Pancreas (tissue), 10 donors: ENCODE measurements at places on chromosomes 1 and 21.

DNA sequence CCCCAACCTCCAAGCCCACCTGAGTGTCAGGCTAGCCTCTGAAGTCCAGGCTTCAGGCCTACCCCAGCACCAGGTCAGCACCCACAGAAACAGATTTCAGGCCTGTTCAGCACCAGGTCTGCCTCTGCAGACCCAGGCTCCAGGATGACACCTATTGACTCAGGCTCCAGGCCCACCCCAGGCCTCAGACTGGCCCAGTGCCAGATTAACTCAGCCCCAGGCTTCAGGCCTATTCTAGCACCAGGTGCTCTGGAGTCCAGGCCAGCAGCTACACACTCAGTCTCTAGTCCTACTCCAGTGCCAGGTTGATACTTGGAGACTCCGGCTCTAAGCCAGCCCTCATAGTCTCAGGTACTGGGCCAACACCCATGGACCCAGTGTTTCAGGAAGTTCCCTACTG, 541.7 kb upstream of the PBX1 start:
- no peak for DNase-seq

- no peak for DNase-seq
These were observed 23.4 kb downstream of the TNR start for GRCh38 chr1:175720023-175720422.

DNA sequence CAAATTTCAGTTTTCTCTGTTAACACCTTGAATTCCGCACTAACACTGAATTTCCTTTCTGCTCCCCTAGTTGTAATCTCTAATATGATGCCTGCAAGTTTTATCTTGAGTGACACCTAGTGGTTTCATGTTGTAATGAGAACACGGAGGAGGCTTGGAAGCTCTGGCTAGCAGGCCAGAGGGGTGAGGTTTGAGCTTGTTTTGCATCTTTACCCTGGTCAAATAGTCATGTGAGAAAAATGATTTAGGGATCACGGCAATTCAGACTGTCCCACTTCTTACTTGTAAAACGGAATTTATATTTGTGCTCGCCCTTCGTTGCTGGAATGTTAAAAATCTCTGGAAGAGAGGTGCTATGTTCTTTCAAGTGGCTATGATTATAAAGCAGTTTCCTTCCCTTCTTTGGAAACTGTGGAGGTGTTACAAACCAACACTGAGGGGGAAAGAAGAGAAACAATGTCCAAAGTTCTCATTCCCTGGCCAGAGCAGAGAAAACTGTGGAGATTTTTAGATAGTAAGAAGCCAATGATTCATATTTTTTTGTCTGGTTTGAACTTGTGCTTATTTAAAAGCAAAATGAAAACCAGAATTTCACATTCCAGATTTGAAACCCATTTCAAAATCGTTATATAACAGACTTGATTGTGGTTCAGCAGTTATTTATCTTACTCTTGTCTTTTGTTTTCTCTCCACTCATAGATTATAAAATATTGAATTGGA, 5.3 kb upstream of the MROH9 start:
- DNase-seq, result peak; percentile 16

DNA sequence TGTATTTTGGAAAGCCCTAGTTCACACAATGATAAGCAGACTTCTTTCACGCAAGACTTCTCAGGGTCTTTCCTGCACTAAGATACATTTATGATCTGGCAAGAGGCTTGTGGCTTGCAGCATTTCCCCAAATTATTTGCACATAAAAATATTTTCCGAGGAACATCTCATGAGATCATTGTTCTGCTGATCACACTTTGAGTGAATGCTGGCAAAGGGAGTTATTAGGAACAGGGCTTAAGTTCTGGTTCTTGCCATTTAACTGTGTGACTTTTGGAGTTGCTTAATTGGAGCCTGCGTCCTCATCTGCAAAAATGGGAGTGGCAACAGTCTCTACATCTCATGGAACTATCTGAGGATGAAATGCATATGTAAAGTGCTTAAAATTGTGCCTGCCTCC, 50.2 kb downstream of the GADD45A start:
- DNase-seq, result no peak

DNA sequence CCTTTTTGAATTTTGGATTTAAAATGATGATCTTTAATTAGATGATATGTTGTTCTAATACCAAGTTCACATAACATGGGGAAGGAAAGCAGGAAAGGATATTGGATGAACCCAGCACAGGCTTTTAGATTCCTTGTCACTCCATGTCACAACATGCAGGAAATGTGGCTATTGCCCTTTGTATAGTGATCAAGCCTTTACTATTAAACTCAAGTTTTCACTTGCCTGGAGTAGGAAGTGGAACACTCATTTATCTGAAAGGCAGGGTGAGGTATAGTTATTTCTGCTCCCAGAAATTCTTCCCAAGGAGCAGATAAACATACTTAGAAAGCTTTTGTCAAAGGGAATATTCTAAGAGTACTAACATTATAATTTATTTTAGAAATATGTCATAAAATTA, 37.2 kb upstream of the BCAS2 start:
- no peak for DNase-seq

DNA sequence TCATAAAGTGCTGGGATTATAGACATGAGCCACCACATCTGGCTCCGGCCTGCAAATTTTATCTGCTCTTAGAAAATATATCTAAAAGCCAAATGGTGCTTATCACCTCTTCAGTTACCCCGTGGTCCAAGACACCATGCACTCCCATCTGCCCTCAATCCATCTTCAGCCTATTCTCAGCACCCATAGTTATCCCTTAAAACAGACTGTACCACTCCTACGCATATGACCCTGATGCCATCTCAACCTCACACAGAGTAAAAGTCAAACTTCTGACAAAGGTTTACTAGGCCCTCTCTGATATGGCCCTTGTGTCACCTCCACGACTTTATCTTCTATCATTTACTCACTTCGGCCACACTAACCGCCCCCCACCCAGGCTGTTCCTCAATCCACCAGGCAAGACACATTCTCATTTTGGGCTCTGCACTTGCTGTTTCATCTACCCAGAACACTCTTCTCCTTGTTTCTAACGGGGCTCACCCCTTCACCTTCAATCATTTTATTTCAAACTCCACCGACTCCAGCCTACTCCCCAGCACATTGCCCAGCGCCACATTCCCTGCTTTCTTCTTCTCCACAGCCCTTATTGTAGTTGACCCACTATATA, 33.0 kb downstream of the USP48 start:
- no peak for DNase-seq

DNA sequence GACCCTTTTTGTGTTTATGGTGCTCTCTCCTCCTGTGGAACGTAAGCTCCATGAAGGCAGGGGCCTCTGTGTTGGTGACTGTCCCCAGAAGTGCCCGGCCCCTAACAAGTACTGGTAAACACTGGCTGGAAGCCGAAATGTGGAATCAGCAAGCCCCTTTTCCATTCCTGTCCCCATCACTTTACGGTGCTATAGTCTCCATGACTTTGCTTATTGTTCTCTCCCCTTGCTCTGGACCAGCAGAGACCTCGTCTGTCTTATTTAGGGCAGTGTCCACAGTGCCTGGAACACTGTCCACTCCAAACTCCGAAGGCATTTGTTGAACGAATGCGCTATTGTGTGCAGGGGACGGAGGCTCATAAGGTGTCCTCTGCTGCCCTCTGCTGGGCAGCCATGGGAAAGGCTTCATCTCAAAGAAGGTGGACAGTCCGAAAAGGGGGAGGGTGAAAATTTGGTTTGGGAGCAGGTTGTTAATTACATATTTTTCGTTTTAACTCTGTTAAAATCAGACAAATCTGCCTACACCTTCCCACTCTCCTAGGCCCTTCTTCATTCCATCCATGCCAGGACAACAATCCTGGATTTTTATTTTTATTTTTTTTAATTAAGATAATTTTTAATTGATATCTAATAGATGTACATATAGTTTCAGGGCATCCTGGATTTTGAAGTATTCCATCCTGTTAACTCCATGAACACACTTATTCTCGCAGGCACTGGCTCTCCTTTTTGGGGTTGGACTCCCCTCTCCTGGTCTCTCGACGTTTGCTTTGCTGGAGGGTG, 115.6 kb downstream of the PGBD5 start:
- peak; percentile 77 for DNase-seq

GRCh38 chr1:203114202-203114601, 13.3 kb upstream of the ADORA1 start:
- no peak for DNase-seq

GRCh38 chr1:231272880-231273279, 31.9 kb downstream of the GNPAT start:
- no peak for DNase-seq

DNA sequence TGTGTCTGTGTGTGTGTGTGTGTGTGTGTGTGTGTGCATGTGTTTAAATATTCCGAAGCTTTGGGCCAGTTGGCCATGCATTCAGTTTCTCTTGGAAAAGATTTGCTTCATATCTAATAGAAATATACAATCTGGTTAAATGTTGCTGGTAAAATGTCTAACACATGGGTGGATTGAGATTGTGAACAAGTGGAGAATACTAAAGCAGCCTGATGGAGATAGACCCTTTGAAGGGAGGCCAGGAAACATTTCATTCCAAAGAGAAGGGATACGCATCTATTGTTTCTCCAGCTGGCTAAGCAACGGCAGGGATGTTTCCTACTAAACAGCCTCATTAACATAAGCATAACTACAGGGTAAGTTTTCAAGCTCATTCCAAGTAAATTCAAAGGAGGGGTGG, 257.5 kb upstream of the PTBP2 start:
- DNase-seq, result no peak

DNA sequence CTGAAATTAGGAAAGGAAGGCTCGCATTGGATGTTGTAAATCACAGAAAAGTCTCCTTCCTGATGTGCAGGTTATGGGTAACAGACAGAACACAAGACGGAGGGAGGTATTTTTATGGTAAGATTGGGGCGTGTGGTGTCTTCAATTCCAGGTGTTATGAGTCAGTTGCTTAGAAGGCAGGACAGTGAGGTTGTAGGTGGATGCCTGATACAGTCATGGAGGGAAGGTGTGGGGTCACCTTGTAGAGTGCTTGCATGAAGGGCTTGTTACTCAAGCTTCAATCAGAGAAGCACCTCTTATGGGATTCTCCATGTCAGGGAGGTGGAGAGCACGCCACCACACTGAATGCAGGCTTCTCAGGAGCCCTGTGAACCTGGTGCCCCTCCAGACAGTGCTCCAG, 63.1 kb downstream of the C1orf21 start:
- no peak for DNase-seq

GRCh38 chr1:21559788-21560567, 50.8 kb downstream of the ALPL start:
- no peak for DNase-seq

DNA sequence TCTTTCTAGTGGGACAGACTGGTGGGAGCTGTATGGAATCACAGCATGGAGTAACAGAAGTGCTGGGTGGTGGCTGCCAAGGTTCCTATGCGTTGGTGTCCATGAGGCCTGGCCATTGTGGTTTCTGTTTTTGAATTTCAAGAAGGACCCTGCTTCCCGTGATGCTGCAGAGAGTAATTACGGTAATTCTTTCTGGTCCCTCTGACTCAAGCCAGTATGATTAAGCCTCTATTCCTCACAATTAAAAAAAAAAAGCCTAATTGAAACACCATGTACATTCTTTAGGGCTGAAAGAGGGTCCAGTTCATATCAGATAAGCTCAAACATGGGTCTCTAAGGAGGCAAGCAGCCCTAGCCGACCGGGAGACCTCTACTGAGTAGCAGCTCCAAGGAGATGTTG, 10.5 kb upstream of the C1orf21 start:
- no peak for DNase-seq

DNA sequence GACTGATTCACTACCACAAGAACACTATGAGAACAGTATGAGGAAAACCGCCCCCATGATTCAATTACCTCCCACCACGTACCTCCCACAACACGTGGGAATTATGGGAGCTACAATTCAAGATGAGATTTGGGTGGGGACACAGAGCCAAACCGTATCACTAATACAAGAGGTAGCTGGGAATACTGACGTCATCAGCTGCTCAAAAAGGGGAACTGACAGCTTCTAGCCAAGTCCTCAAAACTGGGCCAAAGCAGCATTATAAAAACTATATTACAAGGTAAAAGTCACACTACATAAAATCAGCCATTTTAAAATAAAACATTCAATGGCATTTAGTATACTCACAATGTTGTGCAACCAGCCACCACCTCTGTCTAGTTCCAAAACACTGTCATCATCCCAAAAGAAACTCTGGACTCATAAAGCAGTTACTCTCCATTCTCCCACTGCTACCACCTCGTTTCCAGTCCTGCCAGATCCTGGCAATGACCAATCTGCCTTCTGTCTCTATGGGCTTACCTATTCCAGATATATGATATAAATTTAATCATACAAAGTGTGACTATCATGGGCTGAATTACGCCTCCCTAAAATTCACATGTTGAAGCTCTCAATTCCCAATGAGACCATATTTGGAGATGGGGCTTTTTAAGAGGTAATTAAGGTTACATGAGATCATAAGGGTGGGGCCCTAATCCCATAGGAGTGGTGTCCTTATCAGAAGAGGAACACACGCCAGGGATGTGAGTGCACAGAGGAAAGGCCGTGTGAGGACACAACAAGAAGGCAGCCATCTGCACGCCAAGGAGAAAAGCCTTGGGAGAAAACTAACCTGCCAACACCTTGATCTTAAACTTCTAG, 192.1 kb downstream of the SETD4 start:
- no peak for DNase-seq

- no peak for DNase-seq
These were observed 74.7 kb downstream of the HSPA13 start for GRCh38 chr21:14308234-14308633.

DNA sequence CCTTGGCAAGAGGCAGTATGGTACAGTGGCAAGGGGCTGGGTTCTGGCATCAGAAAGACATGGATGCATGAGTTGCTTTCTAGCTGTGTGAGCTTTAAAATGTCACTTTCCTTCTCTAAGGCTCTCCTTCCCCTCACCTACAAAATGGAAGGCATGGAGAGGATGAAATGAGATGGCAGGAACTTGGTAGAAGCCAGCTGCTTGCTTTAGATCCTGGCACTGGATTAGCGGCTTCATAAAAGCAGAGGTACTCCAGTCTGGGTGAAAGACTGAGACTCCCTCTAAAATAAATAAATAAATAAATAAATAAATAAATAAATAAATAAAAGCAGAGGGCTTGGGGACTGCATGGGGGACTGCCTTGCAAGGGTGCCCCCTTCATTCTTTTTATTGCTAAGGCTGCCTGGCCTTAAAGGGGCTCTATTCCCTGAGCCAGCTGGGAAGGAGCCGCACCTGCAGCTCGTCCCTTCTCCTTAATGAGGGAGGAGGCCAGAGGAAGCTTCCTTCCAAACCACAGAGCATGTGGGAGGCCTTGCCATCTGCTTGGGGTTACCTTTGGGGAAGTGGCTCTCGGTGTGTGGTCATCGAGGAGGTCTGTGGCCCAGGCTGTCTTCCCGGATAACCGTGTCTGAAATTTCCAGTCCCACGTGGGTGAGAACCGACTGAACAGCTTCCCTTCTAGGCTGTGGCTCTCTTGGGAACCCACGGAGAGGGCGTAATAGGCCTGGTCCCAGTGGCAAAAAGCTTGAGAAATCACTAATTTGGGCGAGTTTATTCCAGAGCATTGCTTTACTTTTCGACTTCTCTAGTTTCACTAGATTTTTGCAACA, 2.0 kb upstream of the ATP13A2 start:
- no peak for DNase-seq

DNA sequence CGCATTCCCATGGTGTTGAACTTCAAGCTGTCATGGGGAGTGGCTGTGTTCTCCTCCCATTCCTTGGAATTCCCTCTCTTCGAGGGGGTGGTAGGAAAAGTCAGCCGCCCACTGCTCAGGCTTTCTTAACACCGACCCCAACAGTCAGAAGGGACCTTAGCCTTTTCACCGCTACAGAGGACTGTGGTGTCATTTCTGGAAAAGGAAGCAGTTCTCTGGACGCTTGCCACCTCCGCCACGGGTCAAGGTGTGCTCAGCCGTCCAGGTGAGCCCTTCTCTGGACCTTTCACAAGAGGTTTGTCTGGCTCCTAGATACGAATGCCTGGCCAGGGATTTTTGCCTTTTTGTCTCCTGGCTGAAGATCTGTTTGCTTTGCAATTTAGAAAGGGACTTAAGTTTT, 31.8 kb downstream of the CLIC6 start:
- DNase-seq, result no peak
